ENCODE measurements at places on chromosomes 4 and X. TPM values are rescaled to one million over a fixed set of nuclear protein-coding genes. Genes with fewer than 3 reads are reported as not detected.

SSX2 gene
- not detected for total RNA-seq

TBC1D25 gene
- 43.8 TPM for total RNA-seq

TMPRSS11D gene
- not detected for total RNA-seq

BEX2 gene
- total RNA-seq, result 14.3 TPM

TMEM144 gene
- total RNA-seq, result 5.3 TPM

TMSB15C gene
- total RNA-seq, result 0.44 TPM

GYPA gene
- total RNA-seq, result not detected

CLDN22 gene
- not detected for total RNA-seq

XAGE1A gene
- total RNA-seq, result not detected

SNCA gene
- 9.8 TPM for total RNA-seq

MEPE gene
- total RNA-seq, result not detected

PRRG3 gene
- 1.2 TPM for total RNA-seq

TREX2 gene
- total RNA-seq, result 129 TPM

PGRMC1 gene
- 122 TPM for total RNA-seq

MAP3K15 gene
- not detected for total RNA-seq

WDR17 gene
- total RNA-seq, result 0.13 TPM

MAGEA2B gene
- total RNA-seq, result not detected

ERCC6L gene
- 0.13 TPM for total RNA-seq

CAMK2D gene
- total RNA-seq, result 34.2 TPM

NPNT gene
- total RNA-seq, result 3.8 TPM

FRMPD3 gene
- total RNA-seq, result 0.05 TPM

IGSF1 gene
- not detected for total RNA-seq

CXXC4 gene
- total RNA-seq, result 0.27 TPM

FAT4 gene
- total RNA-seq, result 3.8 TPM

MMRN1 gene
- total RNA-seq, result 16.0 TPM

TLR1 gene
- 4.5 TPM for total RNA-seq

DUSP9 gene
- not detected for total RNA-seq

JCHAIN gene
- total RNA-seq, result 3.0 TPM

CT45A2 gene
- not detected for total RNA-seq

TRIM61 gene
- not detected for total RNA-seq

PPP4R3C gene
- total RNA-seq, result not detected

RTL5 gene
- total RNA-seq, result 1.6 TPM

PPBP gene
- total RNA-seq, result not detected

HHIP gene
- 0.04 TPM for total RNA-seq

RNF4 gene
- 30.4 TPM for total RNA-seq

TMEM128 gene
- total RNA-seq, result 19.9 TPM

CHRNA9 gene
- 0.27 TPM for total RNA-seq

CTAG1B gene
- total RNA-seq, result not detected

CWH43 gene
- 60.3 TPM for total RNA-seq

PRDX4 gene
- 42.6 TPM for total RNA-seq

MAOA gene
- 171 TPM for total RNA-seq

GLOD5 gene
- not detected for total RNA-seq

ANOS1 gene
- 2.7 TPM for total RNA-seq

MMGT1 gene
- total RNA-seq, result 17.3 TPM

TCEAL6 gene
- not detected for total RNA-seq

UCHL1 gene
- total RNA-seq, result 6.0 TPM

SRPX2 gene
- total RNA-seq, result 9.0 TPM
